Adipocyte (in vitro differentiated cells): ENCODE measurements at places on chromosomes 11 and 22.

GRCh38 chr11:79796704-79797103 lies 355.9 kb upstream of the TENM4 start:
- no peak for DNase-seq

GRCh38 chr11:118532091-118532490 lies 1.1 kb downstream of the TMEM25 start:
- DNase-seq: no peak

DNA sequence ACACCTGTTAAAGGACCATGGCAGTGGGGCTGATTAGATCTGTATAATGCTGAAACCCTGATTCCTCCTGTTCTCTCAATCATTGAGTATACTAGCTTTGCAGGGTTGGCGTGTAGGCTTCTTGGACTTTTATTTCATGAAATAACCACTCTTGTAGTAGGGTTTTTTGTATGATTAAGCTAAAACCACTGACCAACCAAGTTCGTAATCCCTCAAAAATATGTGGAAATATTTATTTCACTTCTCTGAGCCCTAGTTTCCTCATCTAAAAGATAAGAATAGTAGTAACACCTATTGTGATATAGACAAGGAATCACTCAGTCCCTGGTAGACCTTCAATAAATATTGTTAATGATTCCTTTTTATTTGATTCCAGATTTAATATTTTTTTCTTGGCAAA lies 4.2 kb downstream of the API5 start:
- no peak for DNase-seq

DNA sequence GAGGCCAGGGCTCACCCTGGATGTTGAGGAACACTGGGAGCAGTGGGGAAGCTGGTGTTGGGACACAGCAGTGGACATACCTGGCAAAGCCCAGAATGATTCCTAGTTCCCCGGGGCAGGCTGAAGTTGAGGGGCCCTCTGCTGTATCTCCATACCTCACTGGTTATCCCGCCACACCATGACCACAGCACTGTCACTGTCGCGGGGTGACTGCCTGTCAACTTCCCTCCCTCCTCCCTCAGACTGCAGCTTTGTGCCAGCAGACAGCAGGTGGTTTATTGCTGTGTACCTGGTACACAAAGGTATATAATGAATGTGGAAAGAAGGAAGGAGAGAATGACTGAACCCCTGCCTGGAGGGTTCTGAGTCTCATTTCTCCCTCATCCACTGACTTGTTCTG lies 318.7 kb downstream of the TMEM135 start:
- no peak for DNase-seq

DNA sequence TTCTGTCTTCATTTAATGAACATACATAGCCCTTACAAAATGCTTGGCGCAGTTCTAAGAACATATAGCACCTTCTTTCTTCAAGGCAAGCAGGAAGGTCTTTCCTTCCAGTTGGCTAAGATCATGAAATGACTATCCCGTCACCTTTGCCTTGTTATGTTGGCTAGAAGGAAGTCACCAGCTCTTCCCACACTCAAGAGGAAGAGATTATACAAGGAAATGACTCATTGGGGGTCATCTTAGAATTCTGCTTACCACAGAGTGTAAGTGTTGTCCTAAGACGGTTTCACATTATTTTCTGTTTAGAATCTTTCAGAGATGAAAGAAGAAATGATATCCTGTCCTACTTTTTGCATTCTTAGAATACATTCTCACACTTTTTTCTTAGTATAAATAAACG lies 808.0 kb upstream of the LUZP2 start:
- DNase-seq: peak; percentile 17

GRCh38 chr11:10514202-10514601 lies 26.8 kb downstream of the RNF141 start:
- DNase-seq: peak; percentile 69

GRCh38 chr11:85826116-85826855 lies 15.3 kb upstream of the SYTL2 start:
- peak; percentile 50 for DNase-seq

GRCh38 chr22:37552524-37553163 lies 7.6 kb upstream of the CDC42EP1 start:
- peak; percentile 53 for DNase-seq

DNA sequence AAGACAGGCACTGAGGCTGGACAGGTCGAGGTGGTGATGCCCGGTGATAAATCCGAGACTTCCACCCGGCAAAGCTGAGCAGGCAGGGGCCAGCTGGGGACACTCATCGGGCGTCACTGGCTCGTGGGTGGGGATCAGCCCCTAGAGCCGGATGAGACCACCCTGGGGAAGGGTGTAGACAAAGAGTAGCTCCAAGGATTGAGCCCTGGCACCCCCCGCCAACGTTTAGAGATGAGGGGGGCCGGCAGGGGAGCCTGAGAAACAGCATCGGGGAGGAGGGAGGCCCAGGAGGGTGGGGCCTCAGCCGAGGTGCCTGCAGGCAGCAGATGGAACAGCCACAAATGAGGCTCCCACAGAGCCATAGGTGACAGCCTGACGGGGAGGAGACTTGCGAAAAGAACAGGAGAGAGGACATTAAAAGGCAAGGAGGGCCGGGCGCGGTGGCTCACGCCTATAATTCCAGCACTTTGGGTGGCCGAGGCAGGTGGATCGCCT lies 27.4 kb upstream of the CBX7 start:
- DNase-seq: no peak

GRCh38 chr11:64583296-64584262 lies 7.4 kb upstream of the SLC22A12 start:
- DNase-seq: no peak

DNA sequence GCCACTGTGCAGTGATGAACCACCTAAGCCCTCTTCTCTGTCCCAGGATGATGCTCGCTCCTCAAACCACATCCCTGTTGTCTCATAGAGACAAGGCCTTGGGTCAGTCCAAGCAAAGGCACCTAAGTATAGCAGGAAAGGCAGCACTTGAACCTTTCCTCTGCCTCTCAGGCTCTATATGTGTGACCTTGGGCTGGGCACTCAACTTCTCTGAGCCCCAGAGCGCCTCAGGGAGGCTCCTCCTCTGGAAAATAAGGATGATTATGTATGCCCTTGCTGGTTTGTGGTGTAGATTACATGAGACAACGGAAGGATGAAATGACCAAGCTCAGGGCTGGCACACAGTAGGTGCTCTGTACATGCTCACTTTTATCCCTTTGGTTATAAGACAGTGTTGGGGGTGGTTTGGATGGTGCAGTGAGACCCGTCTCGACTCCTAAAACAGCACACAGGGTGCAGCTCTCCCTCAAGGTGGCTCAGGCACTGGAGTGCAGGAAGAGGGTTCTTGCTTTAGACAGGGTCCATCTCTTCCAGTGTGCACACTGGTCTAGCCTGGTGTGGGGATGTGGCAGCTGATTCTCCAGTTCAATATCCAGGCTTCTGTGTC lies 40.2 kb upstream of the ACCSL start:
- no peak for DNase-seq

DNA sequence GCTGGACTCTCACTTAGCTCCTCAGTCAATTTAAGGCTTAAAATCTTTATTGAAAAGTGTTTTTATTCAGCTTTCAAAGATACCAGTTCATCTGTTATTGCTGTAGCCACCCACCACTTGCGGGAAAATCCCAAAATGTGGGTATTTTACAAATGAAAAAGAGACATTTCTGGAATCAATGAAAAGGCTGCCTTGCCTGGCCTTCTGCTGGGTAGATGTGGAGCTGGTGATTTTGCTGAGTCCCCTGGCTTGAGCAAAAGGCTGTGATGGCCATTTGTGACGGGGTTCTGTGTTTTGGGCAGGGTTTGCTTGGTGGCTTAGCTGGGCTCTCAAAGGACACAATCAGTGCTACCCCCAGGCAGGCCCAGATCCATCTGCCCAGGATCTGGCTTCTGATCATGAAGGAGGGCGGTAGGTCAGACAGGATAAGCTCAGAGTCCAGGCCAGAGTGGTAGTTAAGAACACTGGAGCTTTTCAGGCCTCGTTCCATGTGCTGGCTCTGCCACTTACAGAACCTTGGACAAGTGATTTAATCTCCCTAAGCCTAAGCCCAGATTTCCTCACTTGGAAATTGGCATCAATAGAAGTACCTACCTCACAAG lies 36.1 kb downstream of the UBASH3B start:
- peak; percentile 40 for DNase-seq

- peak; percentile 85 for DNase-seq
Observed at GRCh38 chr11:102836290-102836875, 7.0 kb downstream of the MMP3 start.

GRCh38 chr11:68373815-68374501 lies 61.6 kb downstream of the LRP5 start:
- DNase-seq: peak; percentile 59

DNA sequence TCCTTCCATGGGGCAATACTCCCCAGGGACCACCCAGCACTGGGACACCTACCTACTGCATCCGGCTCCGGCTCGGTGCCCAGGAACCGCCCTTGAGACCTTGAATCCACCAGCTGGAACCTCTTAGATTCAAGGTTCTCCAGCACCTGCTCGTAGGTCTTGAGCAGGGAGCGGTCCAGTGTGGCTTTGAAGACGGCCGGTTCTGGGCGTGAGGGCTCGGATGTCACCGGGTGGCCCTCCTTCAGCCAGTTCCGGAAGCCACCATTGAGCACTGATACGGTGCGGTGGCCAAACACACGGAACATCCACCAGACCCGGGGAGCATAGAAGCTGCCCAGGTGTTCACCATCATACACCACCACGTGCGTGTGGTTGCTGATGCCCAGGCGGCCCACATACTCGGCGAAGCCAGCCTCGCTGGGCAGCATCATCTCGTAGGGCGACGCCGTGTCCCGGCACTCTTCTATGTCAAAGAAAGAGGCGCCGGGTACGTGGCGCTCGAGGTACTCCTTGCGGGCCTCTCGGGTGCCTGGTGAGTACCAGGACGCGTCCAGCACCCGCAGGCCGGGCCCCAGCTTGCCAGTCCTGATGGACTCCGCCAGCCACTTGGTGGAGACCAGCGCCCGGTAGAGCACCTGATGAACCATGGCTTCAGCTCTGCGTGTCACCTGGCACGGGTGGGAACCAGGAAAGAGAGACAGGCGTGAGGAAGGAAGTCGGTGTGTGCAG lies 997 bp downstream of the TST start:
- DNase-seq: no peak

- DNase-seq: no peak
Observed at GRCh38 chr22:31768422-31769059, 14.7 kb downstream of the DEPDC5 start.

DNA sequence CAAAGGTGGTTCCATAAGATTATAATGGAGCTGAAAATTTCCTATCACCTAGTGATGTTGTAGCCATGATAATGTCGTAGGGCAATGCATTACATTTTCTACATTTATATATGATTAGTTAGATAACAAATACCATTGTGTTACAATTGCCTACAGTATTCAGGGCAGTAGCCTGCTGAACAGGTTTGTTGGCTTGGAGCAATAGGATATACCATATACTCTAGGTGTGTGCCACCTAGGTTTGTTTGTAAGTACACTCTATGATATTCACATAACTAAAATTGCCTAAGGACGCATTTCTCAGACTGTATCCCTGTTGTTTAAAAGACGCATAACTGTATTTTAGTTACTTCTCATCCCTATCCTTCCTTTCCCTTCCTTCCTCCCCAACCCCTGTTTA lies 13.6 kb downstream of the PLEKHB1 start:
- no peak for DNase-seq

DNA sequence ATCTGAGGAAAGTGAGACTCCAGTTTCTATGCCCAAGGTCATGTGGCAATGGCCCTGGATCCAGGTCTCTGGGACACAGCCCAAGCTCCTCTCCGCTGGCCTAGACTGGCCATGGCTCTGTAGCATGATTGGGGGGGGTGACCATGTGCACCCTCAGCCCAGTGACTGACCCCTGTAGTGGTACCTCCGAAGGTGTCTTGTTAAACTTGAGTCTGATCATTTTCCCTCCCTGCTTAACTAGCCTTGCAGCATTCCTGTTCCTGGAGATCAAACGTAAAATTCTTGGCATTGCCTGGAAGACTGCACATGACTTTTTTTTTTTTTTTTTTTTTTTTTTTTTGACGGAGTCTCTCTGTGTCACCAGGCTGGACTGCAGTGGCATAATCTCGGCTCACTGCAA lies 1116.0 kb downstream of the TBC1D22A start:
- DNase-seq: no peak

GRCh38 chr11:107825875-107826274 lies 32.7 kb downstream of the SLC35F2 start:
- DNase-seq: no peak
